ENCODE measurements at places on chromosomes 6 and 20.
A peak's percentile ranks its signal among the peaks of the same experiment; 100 is the strongest.

- no peak for DNase-seq
These were observed 8.7 kb downstream of the SNX21 start for GRCh38 chr20:45842169-45842812.

- DNase-seq = no peak
These were observed 16.0 kb downstream of the DSE start for GRCh38 chr6:116386581-116387299.

DNA sequence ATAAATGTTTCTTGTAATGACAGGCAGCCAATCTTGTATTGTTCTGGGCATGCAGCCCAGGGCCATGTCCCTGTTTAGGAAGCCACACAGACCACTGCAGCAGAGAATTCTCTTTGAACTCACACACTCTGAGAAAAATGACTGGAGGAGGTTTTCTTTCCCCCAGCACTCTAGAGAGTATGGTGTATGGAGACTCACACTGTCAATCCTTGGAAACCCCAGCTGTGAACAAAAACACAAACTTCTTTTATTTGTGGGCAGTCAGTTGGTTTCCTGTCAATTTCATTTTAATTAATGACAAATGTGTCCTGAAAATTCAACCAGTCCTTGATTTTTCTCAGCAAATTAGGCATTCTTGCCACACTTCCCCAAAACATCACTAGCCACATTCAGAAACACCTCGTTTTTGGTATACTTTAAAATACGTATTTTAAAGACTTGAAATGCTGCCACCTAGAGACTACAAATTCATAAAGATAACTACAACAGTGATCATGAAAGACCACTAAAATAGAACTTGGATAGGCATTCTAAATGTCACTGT lies 52.9 kb upstream of the UFL1 start:
- no peak for DNase-seq

GRCh38 chr6:41191569-41191968 lies 9.4 kb downstream of the TREML2 start:
- DNase-seq = peak; percentile 83

GRCh38 chr20:7893014-7893730 lies 47.1 kb downstream of the HAO1 start:
- DNase-seq = no peak

GRCh38 chr6:148455225-148455624 lies 112.6 kb downstream of the SASH1 start:
- DNase-seq = no peak

DNA sequence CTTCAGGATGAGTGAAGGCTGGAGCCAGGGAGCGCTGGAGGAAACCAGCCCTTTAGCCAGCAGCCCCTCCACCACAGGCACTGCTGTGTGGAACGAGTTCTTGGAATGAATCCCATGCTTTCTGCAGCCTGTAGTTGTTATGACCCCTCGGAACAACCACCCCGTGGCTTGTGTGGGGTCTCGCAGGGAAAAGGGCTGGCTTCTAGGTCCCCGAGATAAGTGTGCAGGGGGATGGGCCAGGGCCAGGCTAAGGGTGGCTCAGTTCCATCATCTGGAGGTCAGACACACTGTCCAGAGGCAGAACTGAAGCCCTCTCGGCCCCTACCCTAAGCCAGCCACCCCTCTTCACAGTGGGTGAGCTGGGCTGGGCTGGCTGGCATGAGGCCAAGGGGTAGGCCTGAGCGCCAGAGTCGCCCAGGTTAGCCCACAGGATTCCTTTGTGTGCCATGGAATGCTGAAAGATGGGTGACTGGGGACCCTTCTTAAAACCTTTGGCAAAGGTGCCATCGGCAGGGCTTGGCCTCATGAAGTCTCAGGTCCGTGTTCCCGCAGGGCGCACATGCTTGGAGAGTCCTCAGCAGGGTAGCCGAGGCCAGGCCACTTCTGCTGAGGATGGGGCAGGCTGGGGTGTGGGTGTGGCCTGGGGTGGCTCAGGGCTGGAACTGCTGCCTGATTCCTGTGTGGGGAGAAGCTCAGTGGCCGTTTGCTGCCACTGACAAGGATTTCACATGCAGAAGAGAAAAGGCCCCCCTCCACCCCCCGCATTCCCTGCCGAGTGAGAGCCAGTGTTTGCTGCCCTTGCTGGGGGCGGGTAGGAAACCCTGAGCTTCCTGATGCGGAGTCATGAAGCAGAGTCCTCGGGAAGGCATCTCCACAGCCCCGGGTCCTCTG lies 24.6 kb downstream of the SPATA2 start:
- no peak for DNase-seq

Data from upper lobe of right lung (tissue), 1 donor.